ENCODE measurements at places on chromosomes 12 and 14.

DNA sequence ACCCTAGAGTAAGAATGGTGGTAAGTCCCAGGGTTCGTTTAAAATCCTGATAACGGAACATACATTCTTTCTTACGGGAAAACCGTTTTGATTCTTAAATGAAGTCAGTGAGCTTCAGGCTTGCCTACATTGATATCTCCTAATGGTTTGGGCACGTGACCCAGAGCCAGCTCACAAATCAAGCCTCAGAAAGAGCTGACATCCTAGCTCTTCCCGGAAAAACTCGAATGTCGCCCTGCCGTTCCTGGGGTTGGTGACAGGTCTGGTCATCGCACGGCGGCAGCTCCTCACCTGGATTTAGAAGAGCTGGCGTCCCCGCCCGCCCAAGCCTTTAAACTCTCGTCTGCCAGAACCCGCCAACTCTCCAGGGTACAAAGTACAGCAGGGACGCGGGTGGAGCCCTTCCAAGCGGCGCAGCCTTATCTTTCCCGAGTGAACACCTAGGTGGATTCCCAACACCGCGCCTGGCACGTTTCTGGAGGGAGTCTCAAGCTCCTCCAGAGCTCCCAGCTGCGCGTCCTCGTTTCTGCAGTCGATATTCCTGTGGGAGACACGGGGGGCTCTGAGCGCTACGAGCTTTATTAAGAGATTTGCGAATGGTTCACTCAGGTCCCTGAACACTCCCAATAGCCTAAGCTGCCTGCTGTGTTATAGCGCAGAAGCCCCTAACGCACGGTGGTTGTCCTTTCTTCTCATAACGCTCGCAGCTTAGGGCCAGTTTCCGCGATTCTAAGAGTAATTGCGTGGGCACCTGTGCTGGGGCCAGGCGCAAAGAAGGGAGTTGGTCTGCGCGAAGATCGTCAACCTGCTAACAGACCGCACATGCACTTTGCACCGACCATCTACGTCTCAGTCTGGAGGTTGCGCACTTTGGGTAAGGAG, at the start of gene SSTR1:
Gene SSTR1 (plus strand): TSS at position 169 of the 882 bp plus-strand sequence. CDS start 1,486 bp downstream, outside the sequence.
- DNase-seq: no peak

DNA sequence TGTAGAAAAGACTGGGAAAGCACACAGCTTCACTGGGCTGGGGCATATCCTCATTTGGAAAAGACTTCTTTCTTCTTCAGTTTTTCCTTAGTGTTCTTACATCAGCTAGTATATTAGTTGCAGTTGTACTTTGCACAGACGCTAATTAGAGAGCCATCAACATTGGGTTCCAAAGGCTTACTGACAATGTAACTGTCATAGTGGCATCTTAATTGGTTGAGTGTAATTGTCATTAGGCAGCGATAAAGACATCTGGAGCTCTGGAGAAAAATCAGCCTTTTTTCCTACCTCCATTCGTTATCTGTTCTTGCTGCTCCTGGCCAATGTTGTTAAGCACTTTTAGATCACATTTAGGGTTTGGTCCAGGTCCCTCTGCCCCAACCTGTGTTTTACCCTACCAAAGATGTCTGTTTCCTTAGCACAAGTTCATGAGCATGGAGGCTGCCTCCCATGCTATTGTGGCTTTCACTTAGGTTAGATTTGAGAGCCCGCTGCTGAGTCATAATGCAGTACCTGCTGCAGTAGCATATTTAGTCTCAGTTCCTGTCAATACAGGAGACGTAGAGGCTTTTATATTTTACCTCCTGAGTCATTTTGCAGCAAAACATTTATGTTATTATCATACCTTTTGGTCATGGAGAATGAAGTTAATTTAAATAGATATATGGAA, 49.2 kb downstream of the FBXW8 start:
- DNase-seq: no peak

GRCh38 chr14:56855891-56856461, 45.7 kb upstream of the OTX2 start:
- DNase-seq: peak; percentile 59

DNA sequence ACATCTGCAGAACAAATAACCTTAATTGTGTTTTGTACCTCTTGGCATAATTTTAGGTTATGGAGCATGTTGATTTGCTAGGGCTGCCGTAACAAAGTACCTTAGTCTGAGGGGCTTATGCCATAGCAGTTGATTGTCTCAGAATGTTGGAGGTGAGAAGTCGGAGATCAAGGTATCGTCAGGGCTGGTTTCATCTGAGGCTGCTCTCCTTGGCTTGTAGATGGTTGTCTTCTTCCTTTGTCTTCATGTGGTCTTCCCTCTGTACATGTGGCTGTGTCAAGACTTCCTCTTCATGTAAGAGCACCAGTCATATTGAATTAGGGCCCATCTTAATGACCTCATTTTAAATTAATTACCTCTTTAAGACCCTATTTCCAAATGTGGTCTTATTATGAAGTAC, 64.4 kb upstream of the PTHLH start:
- no peak for DNase-seq

- DNase-seq: no peak
These were observed 10.9 kb downstream of the DCP1B start for GRCh38 chr12:1993341-1993740.

- no peak for DNase-seq
These were observed 123.1 kb downstream of the PIWIL1 start for GRCh38 chr12:130460611-130461446.

DNA sequence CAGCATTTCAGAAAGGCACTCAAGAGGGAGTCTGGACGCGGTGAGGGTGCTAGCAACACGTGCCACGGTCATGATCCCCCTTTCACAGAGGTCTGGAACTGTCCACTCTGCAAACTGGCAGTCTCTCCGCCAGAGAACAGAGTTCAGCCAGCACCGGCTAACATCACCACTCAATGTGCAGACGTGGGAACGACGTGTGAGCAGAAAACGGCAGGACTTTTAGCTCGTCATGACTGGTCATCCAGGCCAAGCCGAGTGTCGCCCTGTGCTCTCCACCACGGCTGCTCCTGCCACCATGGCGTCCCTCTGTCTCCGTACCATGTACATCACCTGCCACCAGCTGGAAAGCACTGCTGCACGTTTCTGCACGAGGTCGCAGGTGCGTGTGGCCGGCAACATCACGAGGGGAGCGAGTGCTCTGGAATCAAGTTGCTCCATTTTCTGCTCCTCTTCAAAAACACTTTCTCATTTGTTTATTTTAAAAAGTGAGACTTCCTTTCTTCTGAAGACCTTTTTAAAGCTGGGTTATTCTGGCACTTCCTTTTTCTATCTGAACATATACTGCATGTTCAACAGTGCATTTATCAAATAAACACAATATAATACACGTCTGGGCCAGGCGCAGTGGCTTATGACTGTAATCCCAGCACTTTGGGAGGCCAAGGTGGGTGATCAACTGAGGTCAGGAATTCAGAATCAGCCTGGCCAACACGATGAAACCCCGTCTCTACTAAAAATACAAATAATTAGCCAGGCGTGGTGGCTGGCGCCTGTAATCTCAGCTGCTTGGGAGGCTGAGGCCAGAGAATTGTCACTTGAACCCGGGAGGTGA, 28.0 kb downstream of the SLC15A4 start:
- no peak for DNase-seq

DNA sequence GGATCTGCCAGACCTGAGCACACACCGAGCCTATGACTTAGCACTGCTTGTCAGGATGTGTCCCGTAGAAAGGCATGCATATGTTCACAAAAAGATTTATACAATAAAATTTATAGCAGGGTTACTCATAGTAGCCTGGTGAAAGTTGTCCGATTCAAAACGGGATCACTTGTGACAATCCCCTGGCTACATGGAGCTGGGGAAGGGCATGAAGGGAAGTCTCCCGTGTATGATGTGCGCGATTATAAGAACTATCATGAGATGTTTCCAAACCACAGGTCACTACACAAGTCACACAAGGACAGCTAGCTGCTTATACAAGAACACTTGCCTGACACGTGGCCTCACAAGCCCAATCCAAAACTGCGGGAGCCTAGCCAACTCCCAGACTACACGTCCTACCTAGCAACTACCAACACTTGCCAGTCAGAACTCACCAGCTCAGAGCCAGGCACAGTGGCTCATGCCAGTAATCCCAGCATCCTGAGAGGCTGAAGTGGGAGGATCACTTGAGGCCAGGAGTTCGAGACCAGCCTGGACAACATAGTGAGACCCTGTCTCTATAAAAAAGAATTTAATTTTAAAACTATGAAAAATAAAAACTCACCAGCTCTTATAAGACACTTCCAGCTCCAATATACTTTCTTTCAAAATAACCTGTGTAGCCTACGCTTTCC, 7.5 kb upstream of the CDCA4 start:
- no peak for DNase-seq

DNA sequence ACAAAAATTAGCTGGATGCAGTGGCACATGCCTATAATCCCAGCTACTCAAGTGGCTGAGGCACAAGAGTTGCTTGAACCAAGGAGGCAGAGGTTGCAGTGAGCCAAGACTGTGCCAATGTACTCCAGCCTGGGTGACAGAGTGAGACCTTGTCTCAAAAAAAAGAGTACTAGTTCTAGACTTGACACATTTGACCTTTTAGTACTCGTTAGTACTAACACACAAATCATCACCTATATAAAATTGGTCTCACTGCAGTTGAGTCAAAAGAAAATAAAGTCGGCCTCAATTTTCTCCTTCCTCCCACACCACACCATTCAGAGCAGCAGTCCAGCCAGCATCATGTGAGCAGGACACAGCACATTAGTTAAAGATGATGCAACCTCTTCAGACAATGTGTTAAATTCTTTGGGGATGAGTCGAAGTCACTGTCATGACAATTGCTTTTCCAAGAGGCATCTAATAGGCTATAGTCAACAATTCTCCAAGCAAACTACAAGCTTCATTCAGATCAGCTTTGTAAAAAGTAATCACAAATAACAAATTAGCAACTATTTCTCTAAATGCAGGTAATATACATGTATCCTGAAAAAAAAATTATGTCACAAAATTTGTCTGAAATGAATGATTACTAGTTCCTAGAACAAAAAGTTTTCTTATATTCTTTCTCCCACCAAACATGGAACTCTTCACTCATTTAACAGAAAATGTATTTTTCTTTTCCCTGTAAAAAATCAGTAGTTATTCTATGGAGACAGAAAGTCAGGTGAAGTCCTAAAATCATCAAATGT, 55.6 kb downstream of the CLIP1 start:
- no peak for DNase-seq

DNA sequence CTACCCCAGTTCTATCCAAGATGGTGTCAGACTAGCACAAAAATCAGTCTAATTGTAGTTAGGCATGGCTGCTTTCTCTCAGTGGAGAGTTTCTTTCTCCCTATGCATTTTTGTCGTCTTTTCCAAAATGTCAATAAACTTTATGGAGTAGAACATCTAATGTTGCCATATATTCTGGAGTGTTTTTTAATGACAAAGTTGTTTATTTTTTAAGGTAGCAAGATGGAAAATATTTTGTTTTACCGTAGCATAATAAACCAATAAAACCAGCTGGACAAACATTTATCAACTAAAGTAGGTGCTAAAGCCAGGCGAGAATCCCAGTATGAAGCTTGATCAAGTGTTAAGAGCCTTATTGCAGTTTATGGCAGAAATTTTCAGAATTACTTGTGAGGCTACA, 146.3 kb downstream of the TMTC2 start:
- DNase-seq: no peak

GRCh38 chr12:69758105-69758504, 19.4 kb downstream of the RAB3IP start:
- no peak for DNase-seq

DNA sequence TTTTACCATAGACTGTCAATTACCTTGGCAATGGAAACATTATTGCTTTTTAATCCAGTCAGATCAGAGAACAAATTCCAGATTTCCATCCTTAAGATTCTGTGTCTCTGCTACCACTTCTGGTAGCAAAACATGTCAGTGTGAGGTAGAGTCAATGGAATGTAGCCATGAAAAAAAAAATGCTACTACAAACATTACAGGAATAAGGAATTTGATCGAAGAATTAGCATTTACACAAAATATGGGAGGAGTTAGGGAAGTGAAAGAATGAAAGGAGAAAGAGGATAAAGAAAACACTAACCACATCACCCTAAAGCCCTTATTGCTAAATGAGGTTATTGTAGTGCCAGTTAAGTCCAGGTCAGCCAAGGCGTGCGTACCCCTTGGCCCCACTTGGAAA, 9.2 kb downstream of the MED21 start:
- DNase-seq: no peak

GRCh38 chr14:59565087-59565486, 11.5 kb downstream of the CCDC175 start:
- no peak for DNase-seq

GRCh38 chr12:119176267-119177055, 2.3 kb upstream of the HSPB8 start:
- peak; percentile 20 for DNase-seq

DNA sequence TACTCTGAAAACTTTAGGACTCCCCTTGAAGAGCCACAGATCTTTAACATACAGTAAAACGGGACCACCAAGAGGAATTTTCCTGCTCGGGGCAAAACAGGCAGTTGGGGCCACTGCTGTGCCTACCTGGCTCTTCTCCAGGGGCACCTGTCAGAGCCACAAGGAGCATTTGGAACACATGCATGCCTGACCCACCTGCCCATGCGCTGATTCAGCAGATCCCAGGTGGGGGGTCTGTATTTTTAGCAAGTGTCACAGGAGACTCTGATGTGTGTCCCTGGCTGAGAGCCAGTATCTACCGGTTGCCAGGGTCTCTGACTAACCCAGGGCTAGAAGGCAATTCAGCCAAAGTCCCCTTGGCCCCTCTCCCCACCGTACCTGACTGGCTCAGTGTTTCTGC, 6.5 kb downstream of the CTDSP2 start:
- DNase-seq: no peak

- no peak for DNase-seq
These were observed 33.8 kb upstream of the DUSP6 start for GRCh38 chr12:89386138-89386537.

DNA sequence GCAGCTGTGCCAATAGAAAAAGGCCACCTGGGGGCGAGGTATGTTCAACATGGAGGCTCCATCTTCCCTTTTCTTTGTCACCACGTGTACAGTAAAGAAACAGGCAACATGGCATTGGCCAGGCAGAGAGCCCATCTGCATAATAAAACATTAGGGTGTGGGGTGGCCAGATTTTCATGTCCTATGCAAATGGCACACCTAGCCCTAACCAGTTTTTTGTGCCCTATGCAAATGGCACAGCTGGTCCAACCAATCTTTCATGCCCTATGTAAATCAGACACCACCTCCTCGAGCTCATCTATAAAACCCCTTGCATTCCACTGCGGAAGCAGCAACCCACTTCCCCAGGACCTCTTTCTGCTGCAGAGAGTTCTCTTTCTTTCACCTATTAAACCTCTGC, 149.1 kb upstream of the RGS6 start:
- no peak for DNase-seq

- no peak for DNase-seq
These were observed 70.1 kb upstream of the VRK1 start for GRCh38 chr14:96727073-96727472.

All from NCI-H1436 treated with DMSO at 0.1 percent for 48 hours (cell line).